CD4-positive, alpha-beta T cell (primary cell): ENCODE measurements at places on chromosomes 13 and 19. TPM values are rescaled to one million over a fixed set of nuclear protein-coding genes. Genes with fewer than 3 reads are reported as not detected.

The RELB gene
- total RNA-seq: 91.6 TPM

- no peak for DNase-seq
These were observed 64.1 kb downstream of the DOCK9 start for GRCh38 chr13:98913741-98914140.

The FUT2 gene
- not detected for total RNA-seq

DNA sequence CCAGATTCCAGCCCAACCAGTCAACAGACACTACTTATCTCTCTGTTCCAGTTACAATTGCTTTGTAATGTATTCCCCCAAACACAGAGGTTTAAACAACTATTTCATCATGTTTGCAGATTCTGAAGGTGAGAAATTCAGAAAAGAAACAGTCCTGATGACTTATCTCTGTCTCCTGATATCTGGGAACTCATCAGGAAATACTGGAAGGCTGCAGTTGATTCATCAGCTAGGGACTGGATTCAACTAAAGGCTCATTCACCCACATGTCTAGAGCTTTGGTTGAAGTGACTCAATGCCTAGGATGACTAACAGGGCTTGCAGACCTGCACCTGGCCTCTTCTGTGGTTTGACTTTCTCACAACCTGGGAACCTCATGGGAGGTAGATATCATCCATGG is 56.6 kb upstream of the GPC6 start:
- DNase-seq: no peak

DNA sequence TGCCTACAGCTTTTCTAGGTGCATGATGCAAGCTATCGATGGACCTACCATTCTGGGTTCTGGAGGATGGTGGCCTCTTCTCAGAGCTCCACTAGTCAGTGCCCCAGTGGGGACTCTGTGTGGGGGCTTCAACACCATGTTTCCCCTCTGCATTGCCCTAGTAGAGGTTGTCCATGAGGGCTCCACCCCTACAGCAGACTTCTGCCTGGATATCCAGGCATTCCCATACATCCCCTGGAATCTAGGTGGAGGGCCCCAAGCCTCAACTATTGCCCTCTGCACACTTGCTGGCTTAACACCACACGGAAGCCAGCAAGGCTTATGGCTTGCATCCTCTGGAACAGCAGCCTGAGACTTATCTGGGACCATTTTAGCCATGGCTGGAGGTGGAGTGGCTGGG is 1299.9 kb upstream of the MIR17HG start:
- no peak for DNase-seq

DNA sequence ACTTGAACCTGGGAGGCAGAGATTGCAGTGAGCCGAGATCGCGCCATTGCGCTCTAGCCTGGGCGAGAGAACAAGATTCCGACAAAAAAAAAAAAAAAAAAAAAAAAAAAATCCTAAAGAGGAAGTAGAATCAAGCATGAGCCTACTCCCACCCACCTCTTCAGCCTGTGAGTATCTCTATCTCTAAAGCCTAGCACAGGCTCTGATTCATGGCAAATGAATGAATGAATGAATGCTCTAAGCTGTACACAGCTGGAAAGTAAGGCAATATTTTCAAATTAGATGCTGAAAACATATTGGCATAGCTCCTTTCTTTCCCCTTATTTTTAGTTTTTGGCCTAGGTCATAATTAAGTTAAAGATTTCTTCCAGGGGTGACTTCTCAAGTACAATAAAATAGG is 35.7 kb upstream of the FAM216B start:
- DNase-seq: no peak

DNA sequence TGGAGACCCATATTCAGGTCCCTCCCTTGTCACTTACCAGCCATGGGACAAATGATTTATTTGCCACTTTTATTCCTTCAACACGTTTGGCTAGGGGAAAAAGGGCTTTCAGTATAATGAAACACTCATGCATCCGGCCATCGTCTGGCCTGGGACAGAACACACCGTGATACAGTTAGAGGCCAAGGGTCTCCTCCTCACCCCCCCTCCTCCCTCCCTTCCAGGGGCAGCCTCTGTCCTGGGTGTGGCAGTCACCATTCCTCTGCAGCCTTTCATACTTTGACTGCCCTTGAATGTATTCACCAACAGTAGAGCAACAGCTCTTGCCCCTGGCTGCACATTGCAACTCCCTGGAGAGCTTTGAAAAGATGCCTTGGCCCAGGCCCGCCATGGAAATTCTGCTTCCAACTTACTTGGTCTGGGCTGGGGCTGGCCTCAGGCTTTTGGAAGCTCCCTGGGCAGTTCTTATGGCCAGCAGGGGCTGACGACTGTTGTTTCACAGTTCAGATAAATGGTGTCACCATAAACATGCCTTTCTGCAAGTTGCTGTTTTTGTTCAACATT is 3.0 kb downstream of the PAK4 start:
- no peak for DNase-seq

DNA sequence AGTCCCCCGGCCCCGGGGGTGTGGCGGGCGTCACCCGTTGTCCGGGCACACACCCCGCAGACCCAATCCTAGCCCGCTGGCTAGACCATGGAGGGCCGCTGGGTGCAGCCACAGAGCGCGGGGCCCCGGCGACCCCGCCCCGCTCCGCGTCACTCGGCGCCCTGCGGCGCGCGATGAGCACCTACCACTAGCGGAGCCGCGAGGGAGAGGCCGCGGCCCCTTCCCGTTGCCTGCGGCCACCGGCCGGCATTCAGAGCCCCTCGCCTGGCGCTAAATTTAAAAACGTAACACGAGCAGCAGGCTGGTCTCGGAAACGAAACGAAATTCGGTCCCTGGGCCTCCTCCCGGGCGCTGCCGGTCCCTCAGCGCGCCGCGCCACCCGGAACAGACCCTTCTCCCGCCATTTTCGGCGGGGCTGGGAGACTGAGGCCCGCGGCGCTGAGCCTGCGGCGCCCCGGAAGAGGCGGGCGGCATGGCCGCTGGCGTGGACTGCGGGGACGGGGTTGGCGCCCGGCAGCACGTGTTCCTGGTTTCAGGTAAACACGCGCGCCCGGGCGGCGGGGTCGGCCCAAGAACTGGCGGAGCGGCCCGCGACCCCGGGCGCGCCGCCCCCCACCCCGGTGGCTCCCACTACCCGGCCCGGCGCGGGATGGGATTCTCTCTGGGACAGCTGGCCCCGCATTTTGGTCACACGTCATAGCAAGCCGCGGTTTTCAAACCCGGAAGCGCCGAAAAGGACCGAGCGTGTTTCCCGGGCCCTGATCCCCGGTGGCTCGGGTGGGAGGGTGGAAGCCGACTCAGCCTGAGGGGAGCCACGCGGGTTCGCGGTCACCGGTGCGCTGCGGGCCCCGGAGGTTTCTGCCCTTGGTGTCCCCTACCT is at the start of gene RNASEH2B:
Gene RNASEH2B (plus strand): TSS at position 187 of the 880 bp plus-strand sequence. CDS start 286 bp downstream, at position 473.
- DNase-seq: peak; percentile 75

The CCDC159 gene
- 35.5 TPM for total RNA-seq

DNA sequence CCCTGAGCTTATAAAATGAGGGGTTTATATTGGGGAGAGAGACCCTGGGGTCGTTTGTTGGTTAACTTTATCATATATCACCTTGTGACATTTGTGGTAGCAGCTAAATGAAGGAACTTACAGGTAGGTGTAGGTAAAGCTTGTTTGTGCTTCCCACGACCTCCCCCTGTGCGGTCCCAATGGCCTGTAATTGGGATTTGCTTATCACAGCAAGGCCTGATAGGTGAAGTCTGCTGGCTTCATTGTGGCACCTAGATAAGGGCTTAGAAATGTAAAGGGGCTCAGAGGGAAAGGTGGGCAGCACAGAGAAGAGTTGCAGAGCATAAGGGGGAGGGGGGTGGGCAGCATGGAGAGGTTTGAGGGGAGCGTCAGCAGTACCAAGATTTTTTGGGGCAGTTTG is 35.5 kb upstream of the MLNR start:
- DNase-seq: no peak

The ZNF737 gene
- 11.7 TPM for total RNA-seq

- DNase-seq: no peak
These were observed 50.6 kb downstream of the DPF1 start for GRCh38 chr19:38173291-38174041.

GRCh38 chr13:102470283-102470917 is 68.6 kb upstream of the FGF14 start:
- no peak for DNase-seq

The TTC9B gene
- total RNA-seq: not detected

- DNase-seq: no peak
These were observed 12.5 kb upstream of the CFAP97D2 start for GRCh38 chr13:114166381-114167131.
